ENCODE measurements at places on chromosomes 4 and X.

DNA sequence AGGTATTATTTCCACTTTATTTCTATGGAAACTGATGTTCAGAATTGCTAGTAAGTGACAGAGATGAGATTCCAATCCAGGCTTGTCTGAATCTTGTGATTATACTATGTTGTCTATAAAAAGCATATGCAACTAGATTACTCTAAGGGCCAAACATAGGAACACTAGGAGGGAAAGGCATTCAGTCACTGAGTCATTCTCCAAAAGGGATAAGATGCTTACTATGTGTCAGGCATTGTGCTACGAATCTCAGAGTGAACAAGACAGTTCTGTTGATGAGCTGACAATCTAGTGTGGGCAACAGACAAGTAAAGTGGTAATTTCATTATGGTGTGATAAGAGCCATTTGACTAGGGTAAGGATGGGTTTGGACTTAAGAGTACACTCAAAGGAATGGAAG, 77.2 kb downstream of the RASL11B start:
- DNase-seq: no peak

DNA sequence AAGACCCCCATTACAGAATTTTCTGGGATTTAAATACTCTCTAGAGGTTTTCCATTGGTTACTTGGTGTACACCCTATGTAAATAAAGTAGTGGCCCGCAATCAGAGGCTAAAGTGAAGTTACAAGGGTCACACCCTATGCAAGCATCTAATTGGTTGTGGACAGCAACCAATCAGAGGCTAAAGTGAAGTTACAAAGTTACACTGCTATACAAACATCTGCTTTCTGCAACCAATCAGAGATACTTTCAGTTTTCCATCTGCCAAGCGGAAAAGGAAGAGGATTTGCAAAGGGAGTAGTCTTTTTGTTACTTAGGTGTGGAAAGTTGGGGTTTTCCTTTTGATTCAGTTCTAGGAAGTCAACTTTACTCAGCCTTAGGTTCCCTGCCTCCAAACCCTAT, 2.0 kb upstream of the ATRX start:
- no peak for DNase-seq

DNA sequence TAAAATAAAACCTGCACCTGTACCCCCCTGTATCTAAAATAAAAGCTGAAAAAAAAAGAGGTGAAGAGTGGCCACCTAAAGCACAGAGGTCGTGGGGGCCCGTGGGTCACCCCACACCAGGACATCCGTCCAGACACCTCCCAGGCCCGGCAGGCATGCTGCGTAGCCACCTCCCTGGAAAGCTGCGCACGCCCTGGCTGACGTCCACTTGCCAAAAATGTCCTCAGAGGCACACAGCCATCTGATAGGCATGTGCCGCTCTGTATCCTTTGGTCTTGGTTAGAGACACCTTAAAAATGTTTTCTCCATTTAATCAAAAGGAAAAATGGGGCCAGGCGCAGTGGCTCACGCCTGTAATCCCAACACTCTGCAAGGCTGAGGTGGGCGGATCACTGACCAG, 17.7 kb downstream of the FAM53A start:
- no peak for DNase-seq

DNA sequence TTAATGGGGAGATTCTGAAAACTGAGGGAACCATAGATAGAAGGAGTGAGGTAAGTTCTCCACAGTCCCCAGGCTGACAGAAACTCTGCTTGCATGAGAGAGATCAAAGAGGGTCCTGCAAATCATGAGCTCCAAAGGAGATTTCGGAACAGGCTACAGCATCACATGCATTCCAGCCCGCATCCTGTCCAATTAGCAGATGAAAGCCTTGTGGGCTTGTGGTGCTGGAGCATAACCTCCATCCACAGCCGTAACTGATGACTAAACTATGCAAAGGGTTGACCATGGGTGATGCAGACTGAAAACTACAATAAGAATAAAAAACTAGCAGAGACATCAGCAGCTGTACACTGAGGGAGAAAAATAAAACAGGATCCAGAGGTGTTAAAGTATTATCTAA, 654.5 kb downstream of the TLL1 start:
- DNase-seq: no peak

DNA sequence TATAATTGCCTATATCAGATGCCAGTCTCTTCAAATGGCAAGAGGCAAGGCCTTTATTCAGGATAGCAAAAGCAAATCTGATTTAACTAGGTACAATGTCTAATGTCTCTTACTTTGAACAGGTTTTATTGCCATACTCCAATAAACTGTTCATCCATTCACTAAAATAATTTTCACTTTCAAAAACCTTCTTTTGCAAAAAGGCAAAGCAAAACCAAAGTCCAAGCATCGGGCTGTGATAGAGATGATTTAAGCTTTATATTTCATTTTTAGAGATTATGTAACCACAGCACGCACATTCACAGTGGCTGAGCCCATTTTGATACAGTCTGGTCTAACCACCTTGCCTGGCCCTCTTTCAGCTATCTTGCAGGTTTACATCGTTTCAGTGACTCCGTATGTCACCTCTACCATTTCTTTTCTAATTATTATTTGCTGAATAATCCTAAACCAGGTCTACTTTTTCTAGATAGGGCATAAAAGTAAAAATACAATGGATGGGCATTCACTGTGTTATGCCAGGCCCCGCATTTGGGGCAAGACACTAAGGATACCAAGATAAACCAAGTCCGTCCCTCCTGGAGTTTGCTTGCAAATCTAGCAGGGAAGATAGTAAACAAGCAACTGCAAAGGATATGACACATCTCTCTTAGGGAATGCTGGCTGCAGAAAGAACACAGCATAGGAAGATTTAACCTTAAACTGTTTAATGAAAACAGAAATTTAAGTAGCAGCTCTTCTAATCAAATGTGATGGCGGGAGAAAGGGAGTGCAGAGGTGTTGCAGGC, 1.8 kb downstream of the CASP3 start:
- DNase-seq: no peak

DNA sequence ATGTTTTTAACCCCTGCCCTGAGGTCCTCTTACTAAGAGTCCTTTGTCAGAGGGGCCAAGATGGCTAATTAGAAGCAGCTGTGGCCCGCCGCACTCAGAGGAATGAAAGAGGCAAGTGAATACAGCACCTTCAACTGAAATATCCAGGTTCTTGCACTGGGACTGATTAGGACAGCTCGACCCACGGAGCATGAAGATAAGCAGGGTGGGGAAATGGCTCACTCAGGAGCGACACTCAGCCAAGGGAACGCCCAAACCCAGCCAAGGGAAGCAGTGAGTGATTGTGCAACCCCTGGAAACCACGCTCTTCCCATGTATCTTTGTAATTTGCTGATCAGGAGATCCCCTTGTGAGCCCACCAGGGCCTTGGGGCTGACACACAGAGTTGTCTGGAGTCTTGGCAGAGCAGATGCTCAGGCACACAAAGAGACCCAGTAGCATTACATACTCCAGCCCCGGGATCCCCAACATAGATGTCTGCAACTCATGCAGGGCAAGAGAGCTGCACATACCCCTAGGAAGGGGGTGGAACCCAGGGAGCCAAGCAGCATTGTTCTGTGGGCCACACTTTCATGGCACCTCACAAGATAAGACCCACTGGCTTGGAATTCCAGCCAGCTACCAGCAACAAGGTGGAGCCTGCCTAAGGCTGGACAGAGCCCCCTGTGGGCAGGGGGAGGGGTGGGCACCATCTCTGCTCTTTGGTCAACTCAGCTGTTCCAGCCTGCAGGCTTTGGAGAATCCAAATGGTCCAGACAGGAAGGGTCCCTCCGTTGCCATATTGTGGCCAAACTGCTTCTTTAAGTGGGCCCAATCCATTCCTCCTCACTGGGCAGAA, 23.3 kb downstream of the F8A3 start:
- no peak for DNase-seq

DNA sequence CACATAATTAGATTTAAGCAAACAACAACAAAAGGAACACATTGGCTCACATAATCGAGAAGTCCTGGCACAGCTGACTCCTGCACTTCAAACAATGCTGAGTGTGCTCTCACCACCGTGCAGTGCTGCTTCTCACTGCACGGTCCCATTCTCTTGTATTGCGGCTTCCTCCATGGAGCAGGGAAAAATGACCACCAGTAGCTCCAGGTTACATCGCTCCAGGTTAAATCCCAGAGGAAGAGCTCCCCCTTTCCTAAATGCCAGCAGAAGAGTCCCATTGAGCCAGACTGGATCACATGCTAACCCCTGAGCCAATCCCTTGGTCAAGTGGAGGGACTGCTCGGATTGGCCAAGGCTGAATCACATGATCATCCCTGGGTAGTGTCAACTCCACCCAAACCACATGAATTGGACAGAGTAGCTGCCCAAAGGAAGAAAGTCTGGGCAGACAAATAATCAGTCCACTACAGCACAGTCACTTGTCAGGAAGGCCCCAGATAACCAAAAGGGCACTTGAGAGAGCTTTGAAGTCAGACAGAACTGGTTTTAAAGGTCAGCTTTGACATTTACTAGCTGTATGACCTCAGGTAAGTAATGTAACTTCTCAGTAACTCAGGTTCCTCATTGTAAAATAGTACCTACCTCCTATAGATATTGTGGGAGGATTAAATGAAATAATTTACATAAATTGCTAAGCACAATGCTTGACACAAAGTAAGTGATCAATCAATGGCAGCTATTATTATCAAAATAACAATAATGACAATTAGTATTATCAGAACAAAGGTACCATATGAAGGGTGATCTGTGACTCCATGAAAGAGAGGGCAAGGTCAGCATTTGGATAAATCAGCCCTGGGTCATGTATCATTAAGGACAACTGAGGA, 14.3 kb downstream of the TEC start:
- DNase-seq: no peak

DNA sequence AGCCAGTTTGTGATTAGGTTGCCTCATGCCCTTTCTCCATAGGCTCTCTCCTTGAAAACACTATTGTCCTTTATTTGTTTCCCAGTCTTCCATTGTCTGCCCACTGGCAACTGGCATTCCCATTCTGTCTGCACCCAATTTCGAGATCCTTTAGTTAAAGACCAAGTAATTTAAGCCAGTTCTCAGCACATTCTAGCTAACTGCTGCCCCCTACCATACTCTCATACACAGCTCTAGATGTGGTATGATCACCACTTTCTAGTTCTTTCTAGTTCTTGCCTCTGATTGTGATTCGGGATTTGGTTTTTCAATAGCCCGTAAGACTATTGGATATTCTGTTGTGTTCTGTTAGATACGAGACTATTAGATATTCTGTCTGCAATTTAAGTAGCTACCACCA, 135.8 kb upstream of the TRPC5 start:
- DNase-seq: no peak

GRCh38 chr4:7111441-7111840, 43.6 kb upstream of the GRPEL1 start:
- DNase-seq: no peak

- no peak for DNase-seq
These were observed 7.8 kb downstream of the GATB start for GRCh38 chr4:151753056-151753455.

DNA sequence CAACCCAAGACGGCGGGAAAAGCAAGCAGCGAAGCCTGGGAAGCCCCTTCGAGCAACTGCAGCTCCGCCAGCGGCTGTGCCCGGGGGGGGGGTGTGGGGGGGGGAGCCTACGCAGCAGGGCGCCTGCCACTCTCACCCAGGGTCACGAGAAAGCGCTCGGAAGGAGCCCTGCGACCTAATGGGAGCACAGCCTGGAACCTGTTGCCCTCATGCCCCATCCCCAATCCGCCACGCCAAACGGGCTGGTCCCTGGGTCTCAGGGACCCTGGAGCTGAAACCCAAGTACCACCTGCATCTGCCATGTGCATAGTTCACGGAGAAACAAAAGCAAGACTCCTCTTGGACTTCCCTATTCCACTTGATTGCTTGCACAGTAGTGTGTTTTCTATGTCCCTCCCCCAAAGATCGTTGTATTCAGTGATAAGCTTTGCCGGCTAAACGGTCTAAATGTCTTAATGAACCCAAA, 359 bp upstream of the GAB3 start:
- DNase-seq: no peak

DNA sequence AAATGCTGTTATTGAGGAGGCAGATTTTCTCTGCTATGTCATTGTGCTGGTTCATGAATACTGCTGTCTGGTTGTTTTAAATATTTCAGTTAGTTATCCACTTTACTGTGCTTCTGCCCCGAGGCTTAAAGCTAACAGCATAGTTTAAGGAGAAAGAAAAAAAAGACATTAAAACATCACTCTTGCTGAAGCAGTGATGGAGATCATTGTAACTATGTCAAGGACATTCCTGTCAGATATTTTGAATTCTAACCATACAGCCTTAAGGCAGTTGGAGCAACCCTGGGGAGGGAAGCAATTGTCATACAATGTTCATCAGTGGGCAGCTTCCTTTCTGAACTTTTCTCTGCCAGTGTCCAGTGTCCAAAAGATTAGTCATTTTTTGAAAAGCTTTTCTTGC, 199.0 kb upstream of the DDX53 start:
- no peak for DNase-seq

DNA sequence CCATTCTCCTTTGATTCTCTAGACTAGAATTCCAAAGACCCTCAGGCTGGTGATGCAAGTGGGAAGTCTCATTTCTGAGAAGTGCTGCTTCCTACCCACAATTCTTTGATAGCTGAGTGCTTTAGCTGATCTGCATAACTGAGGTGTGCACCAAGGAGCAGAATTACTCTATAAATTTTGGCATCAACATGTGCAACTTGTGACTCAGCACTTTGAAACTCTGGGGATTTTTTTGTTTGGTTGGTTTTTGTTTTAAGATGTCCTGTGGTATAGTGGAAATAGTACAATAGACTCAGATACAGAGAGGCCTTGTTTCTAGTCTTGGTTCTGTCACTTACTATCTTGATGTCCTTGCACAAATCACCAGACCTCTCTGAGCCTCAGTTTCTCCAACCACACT, 148.4 kb downstream of the AR start:
- DNase-seq: no peak

GRCh38 chrX:77014377-77015372, 432.5 kb upstream of the FGF16 start:
- DNase-seq: peak; percentile 46

DNA sequence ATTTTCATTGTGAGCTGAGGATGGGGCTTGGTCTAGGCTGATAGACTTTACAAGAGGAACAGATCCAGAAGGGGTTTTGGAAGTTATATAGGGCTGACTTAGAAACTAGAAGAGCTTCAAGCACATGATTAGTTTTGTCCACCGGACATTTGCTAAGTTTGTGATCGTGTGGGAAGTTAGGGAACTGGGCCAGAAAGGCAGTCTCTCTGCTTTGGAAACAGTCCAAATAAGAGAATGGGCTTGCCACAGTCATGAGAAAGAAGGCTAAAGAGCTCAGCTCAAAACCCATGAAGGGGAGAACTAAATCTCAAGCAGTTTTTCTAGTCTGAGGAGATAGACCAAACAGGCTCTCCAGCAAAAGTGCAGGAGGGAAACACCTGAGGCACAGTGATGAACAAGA, 67.8 kb downstream of the ZNF674 start:
- DNase-seq: no peak

- no peak for DNase-seq
These were observed 21.5 kb downstream of the ADRA2C start for GRCh38 chr4:3787489-3788365.
